ENCODE measurements at places on chromosomes 3 and 15.

DNA sequence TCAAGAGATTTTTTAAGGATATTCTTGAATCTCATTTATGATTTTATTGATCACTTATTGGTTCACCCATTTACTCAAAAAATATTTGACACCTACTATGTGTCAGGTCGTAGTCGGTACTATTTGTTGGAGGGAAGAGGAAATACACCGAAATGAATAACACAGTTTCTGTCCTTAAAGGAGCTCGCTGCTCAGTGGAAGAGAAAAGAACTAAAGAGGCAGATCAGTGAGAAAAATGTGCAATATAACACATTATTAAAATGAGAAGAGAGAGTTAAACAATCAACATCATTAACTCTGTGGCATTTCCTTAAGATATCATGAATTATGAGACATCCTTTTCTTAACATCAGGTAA is 56.1 kb upstream of the ADAMTS9 start:
- no peak for DNase-seq

GRCh38 chr3:8621872-8622271 is 22.7 kb downstream of the SSUH2 start:
- no peak for DNase-seq

DNA sequence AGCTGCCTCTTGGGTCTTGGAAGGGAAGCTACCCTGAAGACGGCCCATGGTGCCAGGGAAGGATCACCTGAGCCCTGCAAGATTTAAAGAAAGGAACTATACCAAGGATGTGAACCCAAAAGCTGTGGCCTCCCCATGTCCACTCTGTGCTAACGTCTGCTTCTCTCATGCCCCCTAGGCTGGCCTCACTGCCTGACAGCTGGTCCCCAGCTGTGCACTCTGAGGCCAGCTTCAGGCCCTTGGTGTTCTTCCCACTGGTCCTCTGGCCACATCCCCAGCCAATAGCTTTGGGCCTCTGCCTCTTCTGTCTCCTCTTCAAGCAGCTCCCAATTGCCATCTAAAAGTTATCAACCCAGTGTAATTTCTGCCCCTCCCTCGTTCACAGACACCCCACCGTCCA is 5.2 kb upstream of the LRRK1 start:
- DNase-seq, result no peak

- no peak for DNase-seq
Measured at GRCh38 chr3:63479661-63480035, 172.8 kb upstream of the SNTN start.

DNA sequence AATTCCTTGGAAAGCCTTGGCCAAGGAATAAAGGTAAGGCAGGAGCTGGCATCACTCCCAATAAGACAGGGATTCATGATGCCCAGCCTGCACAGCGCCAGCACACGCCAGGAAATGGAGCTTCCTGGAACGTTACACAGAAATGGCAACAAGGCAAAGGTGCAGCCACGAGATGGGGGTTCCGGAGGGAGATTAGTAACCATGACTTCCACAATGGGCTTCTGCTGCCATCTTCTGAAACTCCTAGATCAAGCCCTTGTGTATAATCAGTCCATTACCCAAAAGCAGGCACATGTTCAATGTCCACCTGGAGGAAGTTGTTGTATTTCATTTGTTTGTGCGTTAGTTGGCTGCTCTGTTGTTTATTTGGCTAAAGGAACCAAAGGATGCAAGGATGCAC is 131.2 kb upstream of the TRIM42 start:
- no peak for DNase-seq
